ENCODE measurements at places on chromosomes 1 and 21. TPM values are rescaled to one million over a fixed set of nuclear protein-coding genes. Genes with fewer than 3 reads are reported as not detected.

DNA sequence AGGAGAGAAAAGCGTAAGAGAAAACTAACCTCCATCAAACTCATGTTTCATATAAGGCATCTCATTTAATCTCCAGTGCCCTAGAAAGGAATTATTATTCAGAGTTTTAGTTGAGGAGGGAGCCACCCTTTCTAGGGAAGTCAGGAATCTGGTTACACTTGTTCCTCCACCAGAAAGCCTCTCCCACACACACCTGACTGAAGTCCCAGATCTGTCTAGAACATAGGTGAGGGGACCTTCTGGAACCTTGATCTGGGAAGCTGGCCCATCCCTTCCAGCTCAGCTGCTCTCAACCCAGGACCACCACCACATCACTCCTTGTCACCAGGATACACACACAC is 1.9 kb upstream of the DENND2D start:
- no peak for DNase-seq

DNA sequence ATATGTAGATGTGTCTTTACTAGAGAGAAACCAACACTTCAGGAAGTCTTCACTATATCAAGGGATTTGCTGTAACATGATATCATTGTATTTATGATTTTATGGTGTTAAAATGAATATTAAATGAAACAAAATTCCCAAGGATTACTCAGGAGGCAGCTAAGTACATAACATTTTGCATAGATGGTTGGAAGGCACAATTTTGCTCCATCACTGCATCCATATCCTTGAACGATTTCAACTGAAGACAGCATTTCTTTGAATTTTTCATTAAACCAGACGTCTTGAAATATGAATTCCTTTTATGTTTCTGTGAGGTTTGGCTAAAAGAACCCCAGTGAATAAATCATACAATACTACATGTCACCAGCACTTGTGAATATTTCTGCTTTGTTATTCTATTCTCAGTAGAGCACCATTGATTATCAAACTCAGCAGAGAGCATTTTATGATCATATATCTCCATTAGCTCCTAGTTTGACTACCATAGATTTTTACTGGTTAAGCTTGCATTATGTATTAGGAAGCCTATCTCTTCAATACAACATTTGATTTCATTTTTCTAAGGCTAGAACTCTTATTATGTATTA is 37.3 kb downstream of the SPATA17 start:
- no peak for DNase-seq

DNA sequence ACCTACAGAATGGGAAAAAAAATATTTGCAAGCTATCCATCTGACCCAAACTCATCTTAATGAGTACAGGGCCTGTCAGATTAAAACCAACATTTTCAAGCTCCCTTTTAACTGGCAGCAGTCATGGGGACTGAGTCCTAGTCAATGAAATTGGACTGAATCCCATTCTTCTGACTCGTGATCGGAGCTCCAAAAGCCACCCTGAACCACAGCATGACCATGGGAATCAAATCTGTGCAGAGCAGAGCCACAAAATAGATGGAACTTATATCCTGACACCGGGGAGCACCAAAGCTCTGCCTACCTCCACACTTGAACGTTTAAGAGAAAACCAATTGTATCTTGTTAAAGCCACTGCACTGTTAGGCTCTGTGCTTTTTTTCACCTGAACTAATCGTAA is 5.0 kb upstream of the RWDD3 start:
- DNase-seq: no peak

DNA sequence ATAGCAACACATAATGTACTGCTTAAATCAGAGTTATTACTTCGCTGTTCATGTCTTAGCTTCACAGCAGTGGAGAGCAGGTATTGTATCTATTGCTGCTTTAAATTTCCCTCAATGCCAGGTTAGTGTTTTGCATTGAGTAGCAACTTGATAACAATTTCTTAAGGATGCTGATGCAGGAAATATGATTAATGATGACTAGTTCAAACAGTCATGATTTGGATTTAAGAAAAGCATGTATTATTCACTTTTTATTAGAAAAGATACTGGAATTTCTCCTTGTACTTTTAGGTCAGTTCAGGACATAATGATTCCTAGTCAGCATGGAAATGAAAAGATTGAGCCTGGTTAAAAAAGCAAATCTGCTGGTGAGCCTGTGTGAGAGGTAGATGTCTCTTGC is 67.2 kb upstream of the ARHGAP29 start:
- no peak for DNase-seq

GRCh38 chr21:39633770-39634181 is 21.0 kb downstream of the B3GALT5 start:
- DNase-seq: no peak

DNA sequence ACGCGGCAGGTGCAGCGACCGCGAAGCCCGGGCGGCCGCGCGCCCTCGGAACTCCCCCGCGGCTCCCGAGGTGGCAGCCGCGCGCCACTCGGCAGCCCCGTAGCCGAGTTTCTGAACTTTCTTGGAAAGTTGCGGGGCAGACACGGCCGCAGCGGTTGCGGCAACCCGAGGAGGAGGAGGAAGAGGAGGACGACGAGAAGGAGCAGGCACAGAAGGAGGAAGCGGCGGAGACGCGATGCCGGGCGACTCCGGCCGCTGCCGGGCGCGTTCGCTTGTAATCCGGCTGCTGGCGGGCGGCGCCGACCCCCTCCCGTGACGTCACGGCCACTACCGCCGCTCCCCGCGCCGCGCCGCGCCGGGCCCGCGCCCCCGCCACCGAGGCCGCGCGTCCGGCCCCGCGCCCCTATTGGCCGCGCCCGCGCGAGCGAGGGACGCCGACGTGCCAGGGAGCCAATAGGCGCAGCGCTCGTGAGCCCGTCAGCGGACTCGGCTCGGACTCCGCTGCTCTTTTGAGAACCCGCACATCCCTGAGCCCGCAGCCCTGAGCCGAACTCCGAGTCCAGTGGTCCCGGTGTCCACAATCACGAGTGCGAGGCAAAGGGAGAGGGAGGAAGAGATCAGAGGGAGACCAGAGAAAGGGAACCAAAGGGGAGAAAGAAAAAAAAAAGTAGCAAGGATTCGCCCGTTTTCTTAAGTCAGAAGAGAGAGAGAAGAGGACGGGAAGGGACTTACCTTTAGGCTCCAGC is 736 bp upstream of the BARHL2 start:
- peak; percentile 83 for DNase-seq

The ATP1A4 gene
- not detected for polyA plus RNA-seq

DNA sequence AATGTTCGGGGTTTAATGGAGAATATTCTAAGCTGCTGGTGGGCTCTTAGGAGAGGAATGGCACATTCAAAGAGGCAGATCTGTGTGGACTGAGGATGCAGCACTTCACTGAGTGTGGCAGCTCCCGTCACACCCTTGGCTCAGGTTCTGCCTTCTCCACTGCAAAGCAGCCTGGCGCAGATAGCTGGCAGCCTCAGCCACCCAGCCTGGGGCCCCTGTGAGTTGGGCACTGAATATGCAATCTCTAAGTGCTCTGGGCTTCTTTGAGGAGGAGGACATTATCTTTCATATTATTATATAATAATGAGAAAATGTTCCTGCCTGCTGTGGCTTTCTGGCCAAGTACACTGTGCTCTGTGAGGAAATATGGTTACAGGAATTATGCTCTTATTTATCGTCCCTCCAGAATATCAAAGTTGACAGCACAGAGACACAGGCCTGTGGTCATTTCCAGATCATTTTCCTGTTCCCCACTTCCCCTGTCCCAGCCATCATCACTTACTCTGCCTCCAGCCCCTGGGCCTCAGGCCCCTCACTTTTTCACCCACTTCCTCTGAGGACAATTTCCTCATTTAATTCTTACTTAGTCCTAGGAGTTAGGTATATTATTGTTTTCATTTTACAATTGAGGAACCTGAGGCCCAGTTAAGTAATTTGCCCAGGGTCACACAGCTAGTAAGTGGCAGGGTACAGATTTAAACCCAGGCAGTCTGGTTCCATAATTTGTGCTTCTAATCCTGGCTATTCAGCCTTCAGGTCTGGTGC is 53.6 kb downstream of the MAB21L3 start:
- peak; percentile 55 for DNase-seq

The BARHL2 gene
- polyA plus RNA-seq: not detected

DNA sequence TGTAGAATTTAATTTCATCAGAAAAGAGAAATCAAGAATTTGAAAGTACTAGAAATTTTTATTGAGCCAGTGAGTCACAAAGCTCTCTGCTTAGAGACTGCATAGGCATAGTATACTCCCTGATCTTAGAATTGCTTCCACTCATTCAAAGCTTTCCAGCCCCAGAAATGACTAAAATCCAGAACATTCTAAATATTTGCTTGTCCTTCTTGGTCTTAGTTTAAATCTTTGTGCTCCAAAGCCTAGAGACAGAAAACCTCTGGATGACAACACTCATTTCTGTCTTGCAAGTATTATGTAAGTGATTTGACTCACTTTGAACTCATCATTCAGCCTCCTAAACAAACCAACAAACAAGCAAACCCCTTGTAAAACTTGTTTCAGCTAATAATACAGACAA is 74.2 kb downstream of the PTPRC start:
- DNase-seq: no peak

GRCh38 chr1:30450148-30450817 is 273.1 kb downstream of the MATN1 start:
- DNase-seq: peak; percentile 2

The RIPPLY3 gene
- 0.03 TPM for polyA plus RNA-seq

DNA sequence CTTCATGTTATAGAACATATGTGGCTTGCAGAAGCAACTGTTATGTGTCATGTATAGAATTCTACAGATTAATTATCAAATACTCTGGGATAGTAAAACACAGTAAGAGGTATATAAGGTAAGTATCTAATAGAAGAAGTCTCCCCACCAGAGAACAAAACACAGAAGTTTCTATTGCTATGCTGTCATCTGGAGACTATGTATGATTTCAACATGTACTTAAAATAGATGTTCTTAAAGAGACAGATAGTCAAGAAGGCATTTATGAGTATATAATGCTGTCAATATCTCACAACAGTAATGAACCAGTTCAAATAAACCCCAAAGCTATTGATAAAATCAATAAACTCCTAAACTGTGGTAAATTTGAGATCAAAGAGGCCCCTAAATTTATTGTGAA is 8.1 kb upstream of the ADCY10 start:
- DNase-seq: no peak

DNA sequence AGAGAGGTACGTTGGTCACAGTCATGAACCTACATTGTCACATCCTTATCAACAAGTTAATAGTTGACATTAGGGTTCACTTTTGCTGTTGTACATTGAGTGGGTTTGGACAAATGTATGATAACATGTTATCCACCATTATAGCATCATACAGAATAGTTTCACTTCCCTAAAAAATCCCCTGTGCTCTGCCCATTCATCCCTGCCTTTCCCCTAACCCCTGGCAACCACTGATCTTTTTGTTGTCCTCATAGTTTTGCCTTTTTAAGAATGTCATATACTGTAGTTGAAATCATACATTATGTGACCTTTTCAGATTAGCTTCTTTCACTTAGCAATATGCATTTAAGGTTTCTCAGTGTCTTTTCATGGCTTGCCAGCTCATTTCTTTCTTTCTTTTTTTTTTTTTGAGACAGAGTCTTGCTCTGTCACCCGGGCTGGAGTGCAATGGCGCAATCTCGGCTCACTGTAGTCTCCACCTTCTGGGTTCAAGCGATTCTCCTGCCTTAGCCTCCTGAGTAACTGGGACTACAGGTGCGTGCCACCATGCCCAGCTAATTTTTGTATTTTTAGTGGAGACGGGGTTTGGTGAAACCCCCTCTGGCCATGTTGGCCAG is 50.6 kb downstream of the UCK2 start:
- no peak for DNase-seq

- DNase-seq: no peak
Measured at GRCh38 chr1:187074445-187075048, 245.8 kb downstream of the PLA2G4A start.
